Vagina (tissue), 2 donors: ENCODE measurements at places on chromosomes 16 and 17.

DNA sequence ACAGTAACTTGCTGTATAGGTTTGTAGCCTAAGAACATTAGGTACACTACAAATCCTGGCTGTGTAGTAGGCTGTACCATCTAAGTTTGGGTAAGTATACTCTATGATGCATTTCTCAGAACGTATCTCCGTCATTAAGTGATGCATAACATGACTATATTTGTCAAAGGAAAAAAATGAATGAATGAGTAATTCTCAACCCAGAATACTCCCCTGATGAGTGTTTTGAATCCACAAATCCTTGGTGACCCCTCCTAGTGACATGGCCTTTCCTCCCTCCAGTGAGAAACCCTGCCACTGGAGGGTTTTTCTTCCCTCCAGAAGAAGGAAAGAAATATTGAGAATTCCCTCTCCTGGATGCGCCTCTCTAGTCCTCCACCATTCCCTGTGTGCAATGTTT, 24.0 kb upstream of the SALL1 start:
- no peak for DNase-seq

- DNase-seq, result no peak
Measured at GRCh38 chr17:68627956-68628575, 26.9 kb upstream of the FAM20A start.

- no peak for DNase-seq
Measured at GRCh38 chr16:8063159-8063558, 527.2 kb downstream of the TMEM114 start.

DNA sequence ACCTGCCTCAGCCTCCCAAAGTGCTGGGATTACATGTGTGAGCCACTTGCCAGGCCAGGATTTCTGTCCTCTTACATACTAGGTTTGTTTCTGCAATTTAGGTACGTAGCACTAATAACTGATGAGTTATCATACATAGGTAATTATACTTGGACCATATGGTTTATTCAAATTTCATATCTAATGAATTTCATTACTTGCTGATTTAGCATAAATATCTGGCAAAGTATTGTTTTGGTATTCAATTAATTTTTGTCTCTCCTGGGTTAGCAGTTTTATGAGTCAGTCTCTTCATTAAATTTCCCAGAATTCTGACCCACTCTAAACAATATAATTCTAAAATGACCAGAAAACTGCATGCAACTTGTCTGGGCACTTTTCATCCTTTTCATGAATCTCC, 2146.5 kb downstream of the TP53TG3F start:
- no peak for DNase-seq

DNA sequence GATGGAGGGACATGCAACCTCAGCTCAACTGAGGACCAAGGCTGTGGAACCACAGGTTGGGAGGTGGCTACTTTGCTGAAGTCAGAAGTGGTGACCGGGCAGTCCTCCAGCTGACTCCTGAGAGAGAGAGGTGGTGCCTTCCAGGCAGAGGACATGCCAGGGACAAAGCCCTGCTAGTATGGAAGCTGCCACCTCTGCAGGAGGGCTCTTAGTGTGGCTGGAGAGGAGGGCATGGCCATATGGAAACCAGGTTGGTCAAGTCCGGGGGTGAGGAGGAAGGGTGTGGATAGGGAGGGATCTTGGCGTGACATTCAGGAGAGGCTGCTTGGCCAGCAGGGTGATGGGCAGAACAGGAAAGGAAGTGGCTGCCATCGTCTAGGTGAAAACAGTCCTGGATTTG, 5.7 kb downstream of the C16orf86 start:
- no peak for DNase-seq

DNA sequence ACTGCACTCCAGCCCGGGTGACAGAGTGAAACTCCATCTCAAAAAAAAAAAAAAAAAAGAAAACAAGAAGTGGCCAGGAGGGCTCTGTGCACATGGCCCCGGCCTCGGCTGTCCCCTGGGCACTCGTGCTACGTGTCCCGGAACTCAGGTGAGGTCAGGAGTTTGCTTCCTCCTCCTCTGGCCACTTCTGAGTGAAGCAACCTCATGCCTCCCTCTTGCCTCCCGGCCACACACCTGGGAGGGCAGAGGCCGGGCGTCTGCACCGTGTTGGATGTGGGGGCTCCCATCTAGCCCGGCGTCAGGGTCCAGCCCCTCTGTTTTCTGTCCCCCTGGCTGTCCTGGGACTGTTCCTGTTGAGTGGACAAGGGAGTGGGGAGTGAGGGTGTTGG, 22.2 kb downstream of the ASPSCR1 start:
- no peak for DNase-seq

GRCh38 chr17:31392002-31392855, 754 bp downstream of the RAB11FIP4 start:
- no peak for DNase-seq

DNA sequence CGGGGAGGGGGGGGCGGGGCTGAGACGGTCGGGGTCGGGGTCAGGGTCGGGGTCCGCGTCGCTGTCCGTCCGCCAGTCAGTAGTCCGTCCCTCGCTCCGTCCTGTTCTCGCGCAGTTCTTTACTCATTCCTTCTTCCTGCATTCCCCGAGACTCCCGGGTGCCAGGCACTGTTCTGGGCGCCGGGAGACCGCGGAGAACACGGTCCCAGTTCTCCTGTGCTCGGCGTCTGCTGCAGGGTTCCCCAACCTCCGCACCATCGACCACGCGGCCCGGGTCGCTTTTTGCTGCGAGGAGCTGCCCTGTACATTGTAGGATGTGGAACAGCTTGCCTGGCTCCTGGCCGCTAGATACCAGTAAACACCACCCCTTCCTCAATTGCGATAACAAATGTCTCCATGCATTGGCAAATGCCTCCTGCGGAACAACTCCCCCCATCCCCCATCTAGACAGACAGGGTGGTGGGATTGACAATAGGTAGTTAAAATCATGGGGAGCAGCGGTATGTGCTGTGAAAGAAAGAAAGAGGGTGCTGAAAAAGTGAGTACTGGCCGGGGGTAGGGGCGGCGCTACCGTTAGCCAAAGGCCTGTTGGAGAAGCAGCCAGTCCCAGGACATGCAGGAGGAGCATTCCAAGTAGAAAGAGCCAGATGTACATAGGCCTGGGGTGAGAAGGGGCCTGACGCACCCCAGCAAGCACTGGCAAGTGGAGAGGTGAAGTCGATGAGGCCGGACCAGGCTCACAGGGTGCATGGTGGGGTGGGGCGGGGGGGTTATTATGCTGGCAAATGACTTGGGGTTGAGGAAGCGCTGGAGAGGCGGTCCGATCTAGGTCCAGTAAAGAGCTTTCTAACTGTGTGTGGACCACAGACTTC, 631 bp downstream of the TRAF7 start:
- DNase-seq, result no peak

- DNase-seq, result no peak
Measured at GRCh38 chr16:78184238-78185183, 85.1 kb downstream of the WWOX start.

DNA sequence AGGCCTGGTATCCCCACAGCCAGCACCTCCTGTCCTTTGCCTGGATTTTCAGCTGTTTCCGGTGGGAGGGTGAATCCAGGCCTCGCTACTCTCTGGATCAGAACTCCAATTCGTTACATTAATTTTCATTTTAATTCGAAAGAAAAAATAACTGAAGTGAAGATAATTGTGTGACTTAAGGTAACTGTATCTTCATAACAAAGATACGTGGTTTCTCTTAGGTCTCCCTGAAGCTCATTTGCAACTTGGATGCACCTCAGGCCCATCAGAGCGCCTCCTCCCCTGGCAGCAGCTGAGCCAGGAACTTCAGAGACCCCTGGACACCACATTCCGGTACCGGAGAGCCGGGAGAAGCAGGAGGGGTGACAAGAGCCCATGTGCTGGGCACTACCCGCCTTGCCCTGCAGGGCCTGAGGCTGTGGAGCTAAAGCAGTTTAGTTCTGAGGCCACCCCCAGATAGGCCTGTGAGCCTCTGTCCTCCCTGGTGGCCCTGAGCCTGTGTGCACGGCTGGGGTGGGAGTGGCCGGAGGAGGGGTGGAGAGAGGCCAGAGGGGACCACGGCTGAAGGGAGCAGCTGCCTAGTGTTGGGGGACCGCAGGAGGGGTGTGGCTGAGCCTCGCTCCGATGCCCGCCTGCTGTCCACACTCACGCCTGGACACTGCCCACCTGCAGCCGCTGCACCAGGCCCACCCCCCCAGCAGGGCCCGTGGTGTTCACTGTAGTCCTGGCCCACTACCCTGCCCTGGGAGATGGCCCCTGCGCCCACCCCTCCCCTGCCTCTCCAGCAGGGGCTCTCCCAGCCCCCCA, 11.4 kb upstream of the DUS1L start:
- DNase-seq, result no peak

- no peak for DNase-seq
Measured at GRCh38 chr16:30084816-30085159, 6.9 kb downstream of the TBX6 start.

- no peak for DNase-seq
Measured at GRCh38 chr17:76270770-76271668, 5.9 kb downstream of the UBALD2 start.

DNA sequence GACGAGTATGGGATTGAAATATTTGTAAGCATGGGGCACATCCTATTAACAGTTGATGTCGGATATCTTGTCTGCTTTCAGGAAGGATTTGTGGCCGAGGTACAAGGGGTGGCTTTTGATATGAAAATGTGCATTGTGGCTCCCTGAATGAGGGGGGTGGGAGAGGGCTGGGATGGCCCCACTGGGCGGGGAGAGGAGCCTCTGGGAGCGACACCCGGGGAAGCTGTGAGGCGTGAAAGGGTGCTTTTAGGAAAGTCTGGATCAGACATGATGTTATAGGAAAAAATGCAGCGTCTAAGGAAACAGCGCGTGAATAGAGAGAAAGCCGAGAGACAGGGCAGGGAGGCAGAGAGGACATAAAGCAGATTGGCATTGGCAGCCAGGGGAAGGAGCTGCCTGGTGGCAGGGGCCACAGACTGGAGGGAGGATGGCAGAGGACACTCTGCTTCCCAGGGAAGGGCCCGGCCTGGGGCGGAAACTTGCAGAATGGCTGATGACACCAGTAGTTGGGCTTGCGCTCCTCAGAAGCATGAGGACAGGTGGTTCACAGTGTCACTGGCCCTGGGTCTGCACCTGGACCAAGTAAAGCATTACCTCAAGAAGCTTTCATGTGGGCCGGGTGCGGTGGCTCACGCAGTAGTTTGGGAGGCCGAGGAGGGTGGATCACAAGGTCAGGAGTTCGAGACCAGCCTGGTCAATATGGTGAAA, 95.7 kb downstream of the NTN1 start:
- DNase-seq, result no peak

- DNase-seq, result no peak
Measured at GRCh38 chr17:43631429-43631828, 30.3 kb downstream of the MEOX1 start.

DNA sequence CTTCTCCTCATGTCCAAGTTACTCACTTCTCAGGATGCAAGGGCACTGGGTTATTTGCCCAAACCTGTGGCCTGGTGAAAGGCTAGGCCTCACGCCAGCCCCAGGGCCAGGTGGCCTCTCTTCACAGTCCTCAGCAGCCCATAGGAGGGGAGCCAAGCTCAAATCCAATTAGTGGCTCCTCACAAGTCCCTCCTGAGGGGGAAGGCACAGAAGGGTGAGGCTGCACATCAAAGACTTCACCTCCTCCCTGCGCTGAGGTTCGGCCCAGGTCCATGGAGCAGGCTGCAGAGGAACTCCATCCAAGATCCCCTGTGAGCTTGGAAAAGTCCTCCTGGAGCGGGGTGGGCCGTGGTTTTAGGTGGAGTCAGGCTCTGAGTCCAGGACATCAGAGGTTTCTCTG, 320.0 kb downstream of the FOXL1 start:
- DNase-seq, result no peak

DNA sequence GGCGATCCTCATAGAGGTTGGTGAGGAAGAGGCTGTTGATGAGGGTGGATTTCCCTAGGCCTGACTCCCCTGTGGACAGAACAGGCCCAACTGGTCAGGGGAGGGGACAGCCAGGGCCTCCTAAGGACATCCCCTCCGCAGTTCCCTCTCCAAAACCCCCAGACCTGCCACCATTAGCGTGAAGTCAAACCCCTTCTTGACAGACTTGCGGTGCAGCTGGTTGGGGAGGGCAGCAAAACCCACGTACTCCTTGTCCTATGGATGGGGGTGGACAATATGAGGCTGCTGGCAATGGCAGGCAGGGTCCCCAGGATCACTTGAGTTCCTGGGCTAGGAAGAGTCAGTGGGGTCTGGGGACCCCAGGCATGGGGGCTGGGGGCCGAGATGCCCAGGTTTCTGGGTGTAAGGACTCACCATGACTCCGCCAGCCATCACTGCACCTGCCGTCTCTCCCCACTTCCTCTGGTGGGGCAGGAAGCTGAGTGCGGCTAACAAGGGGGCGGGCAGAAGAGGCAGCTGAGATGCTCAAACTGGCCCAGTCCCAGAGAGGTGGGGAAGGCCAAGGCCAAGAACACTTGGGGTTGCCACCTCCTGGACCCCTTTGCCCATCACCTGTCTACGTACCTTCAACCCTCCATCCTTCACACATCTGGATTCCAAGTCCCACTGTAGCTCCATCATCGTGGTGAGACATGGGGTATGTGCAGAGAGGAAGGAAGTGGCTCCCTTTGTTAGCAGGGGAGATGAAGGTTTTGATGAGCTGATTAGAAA, at the start of gene SEPTIN1:
SEPTIN1 (minus strand) TSS at position 451 of the 771 bp plus-strand sequence; CDS start at position 432, 19 bp downstream.
- DNase-seq, result no peak

- no peak for DNase-seq
Measured at GRCh38 chr17:37884516-37884915, 39.7 kb upstream of the TBC1D3K start.

DNA sequence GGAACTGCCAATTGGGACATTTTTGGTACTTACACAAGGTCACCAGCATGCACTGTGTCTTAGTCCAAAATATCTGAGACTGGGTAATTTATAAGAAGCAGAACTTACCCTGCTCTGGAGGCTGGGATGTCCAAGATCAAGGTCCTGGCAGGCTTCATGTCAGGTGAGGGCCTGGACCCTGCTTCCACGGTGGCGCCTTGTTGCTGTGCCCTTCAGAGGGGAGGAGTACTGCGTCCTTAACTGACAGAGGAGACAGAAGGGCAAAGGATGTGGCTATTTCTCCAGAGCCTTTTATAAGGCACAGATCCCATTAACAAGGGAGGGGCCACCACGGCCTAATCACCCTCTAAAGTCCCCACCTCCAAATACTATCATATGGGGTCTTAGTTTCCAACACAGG, 178.9 kb downstream of the C16orf95 start:
- no peak for DNase-seq

GRCh38 chr16:79081297-79082066, 519.1 kb downstream of the MAF start:
- no peak for DNase-seq

DNA sequence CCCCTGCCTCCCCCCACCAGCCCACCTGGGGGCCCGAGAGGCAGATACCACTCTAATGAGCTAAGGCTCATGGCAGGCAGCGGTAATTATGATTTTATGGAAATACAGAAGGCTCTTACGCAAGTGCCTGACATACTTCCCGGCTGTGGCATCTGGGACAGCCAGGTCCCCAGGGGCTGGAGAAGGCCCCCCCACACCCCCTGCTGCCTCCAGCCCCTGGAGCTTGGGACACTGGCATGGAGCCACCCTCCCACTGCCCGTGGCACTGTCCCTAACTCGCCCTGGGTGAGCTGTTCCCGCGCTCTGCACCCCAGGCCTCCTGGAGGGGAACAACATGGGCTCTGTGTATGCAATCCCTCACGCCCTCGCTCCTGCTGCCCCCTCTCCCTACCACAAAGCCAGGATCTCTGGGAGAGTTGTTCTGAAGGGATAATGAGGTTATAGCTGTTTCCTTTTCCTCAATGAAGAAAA, 5.4 kb upstream of the STAC2 start:
- no peak for DNase-seq

GRCh38 chr17:16269658-16270057, 52.6 kb downstream of the PIGL start:
- DNase-seq, result no peak
